ENCODE measurements at places on chromosomes 7 and 10.

- no peaks in the 10 kb centered on the region for H3K27me3 ChIP-seq
- H3K4me3 ChIP-seq, result no peak overlapping the region
- peak overlapping the region; percentile 56 for H3K27ac ChIP-seq
- no peak for DNase-seq
These were observed 101.4 kb upstream of the FAM133B start for GRCh38 chr7:92691578-92691977.

DNA sequence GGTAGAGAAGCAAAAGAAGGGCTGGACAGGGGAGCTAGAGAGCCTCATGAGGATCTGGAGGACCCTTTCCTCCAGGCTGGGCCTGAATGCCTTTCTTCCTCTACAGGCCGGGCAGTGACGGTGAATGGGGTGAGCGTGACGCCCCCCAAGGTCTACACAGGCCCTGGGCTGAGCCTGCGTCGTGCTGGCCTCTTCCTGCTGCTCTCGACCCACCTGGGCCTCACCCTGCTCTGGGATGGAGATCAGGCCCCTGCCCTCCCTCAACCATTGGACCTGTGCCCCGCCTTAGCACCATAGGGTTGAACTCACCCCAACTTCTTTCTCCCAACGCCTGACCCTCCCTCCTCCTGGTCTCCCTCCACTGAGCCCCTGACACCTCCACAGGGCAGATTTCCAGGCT, 12.6 kb upstream of the ZNF467 start:
- H3K36me3 ChIP-seq, result no peaks in the 10 kb centered on the region
- H3K27ac ChIP-seq, result no peak overlapping the region
- no peaks in the 10 kb centered on the region for H3K4me1 ChIP-seq
- H3K27me3 ChIP-seq, result peaks cover 18% of the 10 kb centered on the region

DNA sequence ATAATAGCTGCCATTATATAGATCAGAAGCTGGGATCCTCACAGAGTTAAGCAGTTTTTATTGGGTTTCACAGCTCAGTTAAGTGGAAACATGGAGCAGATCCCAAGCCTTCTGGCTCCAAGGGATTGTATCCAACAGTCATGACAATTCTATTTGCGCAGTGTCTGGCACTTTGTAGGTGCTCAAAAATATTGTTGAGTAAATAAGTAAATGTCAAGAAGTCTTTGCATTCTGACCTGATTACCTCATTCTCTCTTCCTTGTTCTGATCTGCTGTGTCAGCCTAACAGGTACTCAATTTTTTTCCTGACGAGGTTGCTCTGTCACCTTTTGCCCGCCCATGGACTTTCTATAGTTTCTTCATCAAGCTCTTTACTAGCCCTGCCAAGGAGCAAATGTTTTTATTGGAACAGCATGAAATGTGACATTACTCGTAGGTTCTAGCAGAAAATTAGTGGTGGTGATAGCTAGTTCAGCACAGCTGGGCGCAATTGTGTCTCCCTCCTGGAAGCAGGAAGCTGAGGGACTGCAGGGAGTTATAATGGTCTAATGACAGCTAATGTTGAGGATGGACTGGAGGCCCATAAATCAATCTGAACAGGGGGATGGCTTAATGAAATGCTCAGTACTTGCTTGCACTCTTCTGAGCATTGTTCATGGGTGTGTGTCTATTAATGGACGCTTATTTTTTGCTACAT, 680.2 kb downstream of the CCSER2 start:
- no peaks in the 10 kb centered on the region for H3K27me3 ChIP-seq
- DNase-seq, result no peak
- H3K36me3 ChIP-seq, result no peaks in the 10 kb centered on the region
- H3K27ac ChIP-seq, result no peak overlapping the region
- H3K4me3 ChIP-seq, result no peak overlapping the region

DNA sequence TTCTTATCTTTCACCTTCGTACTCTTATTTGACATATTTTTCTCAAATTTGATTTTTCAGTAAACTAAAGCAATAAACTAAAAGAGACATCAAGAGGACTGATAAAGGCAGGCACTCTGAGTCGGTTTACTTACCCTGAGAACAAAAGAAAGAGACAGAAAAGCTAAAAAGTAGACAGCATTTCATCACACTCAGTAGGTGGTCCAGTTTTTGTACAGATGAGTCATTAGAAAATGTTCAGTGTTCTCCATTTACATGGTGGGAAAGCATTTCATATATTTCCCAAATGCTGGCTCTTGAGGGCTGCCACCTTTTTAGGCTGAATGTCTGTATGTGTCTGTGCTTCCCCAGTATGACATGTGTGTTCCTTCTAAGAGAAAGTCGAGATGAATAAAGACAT, 52.7 kb downstream of the NHLRC2 start:
- no peak overlapping the region for H3K27ac ChIP-seq
- H3K27me3 ChIP-seq, result no peaks in the 10 kb centered on the region
- no peak overlapping the region for H3K4me3 ChIP-seq
- H3K4me1 ChIP-seq, result no peaks in the 10 kb centered on the region
- no peak for DNase-seq
- peaks cover 35% of the 10 kb centered on the region for H3K36me3 ChIP-seq

GRCh38 chr10:94963901-94964300, 25.4 kb downstream of the CYP2C9 start:
- no peak for DNase-seq
- no peak overlapping the region for H3K27ac ChIP-seq
- H3K36me3 ChIP-seq, result no peaks in the 10 kb centered on the region

- H3K4me1 ChIP-seq, result no peaks in the 10 kb centered on the region
- no peak overlapping the region for H3K27ac ChIP-seq
- DNase-seq, result no peak
- no peak overlapping the region for H3K4me3 ChIP-seq
- no peaks in the 10 kb centered on the region for H3K36me3 ChIP-seq
- H3K27me3 ChIP-seq, result no peaks in the 10 kb centered on the region
These were observed 12.4 kb upstream of the RET start for GRCh38 chr10:43064331-43065075.

GRCh38 chr10:10624567-10624962, 393.1 kb upstream of the CELF2 start:
- H3K4me3 ChIP-seq, result no peak overlapping the region
- H3K27ac ChIP-seq, result no peak overlapping the region
- DNase-seq, result no peak
- no peaks in the 10 kb centered on the region for H3K36me3 ChIP-seq

GRCh38 chr10:49662169-49662830, 17.2 kb upstream of the C10orf53 start:
- peaks cover 3% of the 10 kb centered on the region for H3K27me3 ChIP-seq
- no peak overlapping the region for H3K27ac ChIP-seq
- H3K36me3 ChIP-seq, result no peaks in the 10 kb centered on the region
- H3K4me3 ChIP-seq, result no peak overlapping the region
- no peaks in the 10 kb centered on the region for H3K4me1 ChIP-seq

GRCh38 chr7:122468945-122469344, 164.4 kb upstream of the FEZF1 start:
- no peaks in the 10 kb centered on the region for H3K27me3 ChIP-seq
- no peaks in the 10 kb centered on the region for H3K36me3 ChIP-seq
- no peak for DNase-seq
- H3K4me1 ChIP-seq, result no peaks in the 10 kb centered on the region
- H3K27ac ChIP-seq, result no peak overlapping the region

DNA sequence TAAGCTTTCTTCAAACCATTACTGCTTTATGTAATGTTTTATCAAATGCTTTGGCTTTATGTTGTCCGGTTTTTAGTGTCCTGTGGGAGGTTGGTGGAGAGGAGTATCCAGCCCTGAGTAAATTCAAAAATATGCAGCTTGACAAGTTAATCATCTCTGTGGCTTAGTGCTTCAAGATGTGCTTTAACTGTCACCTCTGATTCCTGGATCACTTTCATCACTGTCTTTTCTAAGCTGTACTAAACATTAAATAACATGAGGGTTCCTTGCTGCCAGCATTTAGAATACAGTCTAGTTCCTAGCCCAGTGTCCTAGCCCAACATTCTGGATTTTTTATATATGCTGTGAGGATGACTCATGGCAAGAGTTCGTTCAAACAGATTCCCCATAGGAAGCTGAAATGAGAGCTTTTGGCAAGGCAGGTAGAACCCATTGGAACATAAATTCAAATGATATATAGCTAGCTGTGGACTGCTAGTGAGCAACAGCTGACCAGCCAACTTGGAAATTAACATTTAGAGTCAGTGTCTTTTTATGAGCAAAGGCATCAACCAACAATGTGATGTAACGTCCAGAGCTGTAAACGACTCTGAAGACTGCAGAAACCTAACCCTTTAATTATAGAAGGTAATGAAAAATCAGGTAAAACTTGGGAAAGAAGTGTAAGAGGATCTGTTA, 80.6 kb upstream of the OIT3 start:
- H3K4me3 ChIP-seq, result no peak overlapping the region
- DNase-seq, result no peak
- no peaks in the 10 kb centered on the region for H3K27me3 ChIP-seq
- no peaks in the 10 kb centered on the region for H3K4me1 ChIP-seq
- H3K36me3 ChIP-seq, result no peaks in the 10 kb centered on the region
- H3K27ac ChIP-seq, result no peak overlapping the region

DNA sequence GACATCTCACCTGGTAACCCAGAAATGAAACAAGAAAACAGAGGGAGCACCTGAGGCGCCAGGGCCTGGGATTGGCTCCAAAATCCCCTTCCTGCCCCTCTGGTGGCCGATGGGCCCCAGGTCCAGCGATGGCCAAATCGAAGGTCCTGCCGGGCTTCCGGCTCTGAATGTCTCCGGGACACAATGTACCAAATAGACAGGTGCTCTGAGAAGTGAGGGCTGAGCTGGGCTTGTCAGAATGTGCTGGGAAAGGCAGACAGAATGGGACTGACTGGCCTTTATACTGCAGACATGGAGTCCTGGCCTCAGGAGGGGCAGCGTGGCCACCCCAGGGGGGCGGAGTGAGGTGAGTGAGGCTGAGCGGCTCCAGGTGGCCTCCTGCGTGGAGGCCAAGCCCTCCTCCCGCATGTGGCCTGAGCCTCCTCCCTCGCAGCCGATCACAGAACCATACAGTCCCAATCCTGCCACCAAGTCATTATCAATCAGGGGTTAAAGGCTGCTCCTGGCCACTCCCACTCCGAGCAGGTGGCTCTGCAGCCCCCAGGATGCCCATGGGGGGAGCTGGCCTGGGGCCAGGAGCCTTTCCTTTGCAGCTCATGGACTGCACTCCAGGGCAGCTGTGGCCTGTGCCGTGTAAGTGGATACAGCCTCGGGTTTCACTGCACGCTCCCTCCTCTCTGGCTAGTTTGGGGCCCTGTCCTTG, 185.5 kb downstream of the ADARB2 start:
- peaks cover 7% of the 10 kb centered on the region for H3K4me1 ChIP-seq
- H3K27ac ChIP-seq, result no peak overlapping the region
- DNase-seq, result no peak
- H3K4me3 ChIP-seq, result no peak overlapping the region
- no peaks in the 10 kb centered on the region for H3K36me3 ChIP-seq

DNA sequence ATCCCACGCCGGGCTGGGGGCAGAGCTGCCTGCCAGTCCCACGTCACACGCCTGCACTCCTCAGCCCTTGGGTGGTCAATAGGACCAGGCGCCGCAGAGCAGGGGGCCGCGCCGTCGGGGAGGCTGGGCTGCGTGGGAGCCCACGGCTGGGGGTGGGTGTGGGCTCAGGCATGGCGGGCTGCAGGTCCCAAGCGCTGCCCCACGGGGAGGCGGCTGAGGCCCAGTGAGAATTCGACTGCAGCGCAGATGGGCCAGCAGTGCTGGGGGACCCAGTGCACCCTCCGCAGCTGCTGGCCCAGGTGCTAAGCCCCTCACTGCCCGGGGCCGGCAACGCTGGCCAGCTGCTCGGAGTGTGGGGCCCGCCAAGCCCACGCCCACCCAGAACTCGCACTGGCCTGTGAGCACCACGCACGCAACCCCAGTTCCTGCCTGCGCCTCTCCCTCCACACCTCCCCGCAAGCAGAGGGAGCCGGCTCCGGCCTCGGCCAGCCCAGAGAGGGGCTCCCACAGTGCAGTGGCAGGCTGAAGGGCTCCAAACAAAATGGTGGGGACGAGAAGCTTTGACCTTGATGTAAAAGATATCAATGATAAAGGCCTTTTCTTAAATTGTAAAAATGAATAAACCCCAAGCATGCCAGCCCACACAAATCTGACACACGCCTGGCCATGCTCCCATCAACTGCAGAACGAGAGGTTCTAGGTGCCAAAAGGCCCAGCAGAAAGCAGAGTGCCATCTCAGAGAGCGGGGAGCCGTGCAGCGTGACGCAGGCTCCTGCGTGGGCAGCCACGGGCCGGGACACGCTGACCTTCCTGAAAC, 255.5 kb downstream of the MAD1L1 start:
- no peaks in the 10 kb centered on the region for H3K27me3 ChIP-seq
- no peak overlapping the region for H3K27ac ChIP-seq
- H3K4me1 ChIP-seq, result no peaks in the 10 kb centered on the region
- peaks cover 7% of the 10 kb centered on the region for H3K36me3 ChIP-seq
- H3K4me3 ChIP-seq, result no peak overlapping the region

All from activated CD8-positive, alpha-beta memory T cell treated with anti-CD3 and anti-CD28 coated beads, Interleukin-2, amount 10 ng/mL, durations not matched to agents 7 days and 5 days (primary cell).